ENCODE measurements at places on chromosomes 12 and 14.
A peak's percentile ranks its signal among the peaks of the same experiment; 100 is the strongest.

DNA sequence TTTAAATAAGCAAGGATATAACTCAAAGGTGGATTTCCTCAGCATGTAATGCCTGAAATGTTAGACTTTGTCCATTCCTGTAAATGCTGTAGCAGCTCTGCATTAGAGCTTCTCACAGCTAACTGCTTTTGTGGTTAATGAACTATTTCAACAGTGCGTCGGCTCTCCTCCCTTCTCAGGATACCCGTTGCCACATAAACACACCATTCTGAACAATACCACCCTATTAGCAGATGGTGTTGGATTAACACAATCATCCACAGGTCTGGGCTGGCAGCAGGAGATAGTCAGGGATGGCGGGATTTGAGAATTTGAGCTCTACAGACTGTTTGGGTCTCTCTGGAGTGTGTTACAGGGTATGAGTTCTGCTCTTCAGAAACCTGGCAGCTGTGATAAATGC is 33.5 kb upstream of the C12orf42 start:
- no peak for DNase-seq

GRCh38 chr12:3980504-3981272 is 107.5 kb upstream of the PARP11 start:
- DNase-seq, result no peak

GRCh38 chr14:34983148-34983760 is 462 bp downstream of the SRP54 start:
- DNase-seq, result no peak

DNA sequence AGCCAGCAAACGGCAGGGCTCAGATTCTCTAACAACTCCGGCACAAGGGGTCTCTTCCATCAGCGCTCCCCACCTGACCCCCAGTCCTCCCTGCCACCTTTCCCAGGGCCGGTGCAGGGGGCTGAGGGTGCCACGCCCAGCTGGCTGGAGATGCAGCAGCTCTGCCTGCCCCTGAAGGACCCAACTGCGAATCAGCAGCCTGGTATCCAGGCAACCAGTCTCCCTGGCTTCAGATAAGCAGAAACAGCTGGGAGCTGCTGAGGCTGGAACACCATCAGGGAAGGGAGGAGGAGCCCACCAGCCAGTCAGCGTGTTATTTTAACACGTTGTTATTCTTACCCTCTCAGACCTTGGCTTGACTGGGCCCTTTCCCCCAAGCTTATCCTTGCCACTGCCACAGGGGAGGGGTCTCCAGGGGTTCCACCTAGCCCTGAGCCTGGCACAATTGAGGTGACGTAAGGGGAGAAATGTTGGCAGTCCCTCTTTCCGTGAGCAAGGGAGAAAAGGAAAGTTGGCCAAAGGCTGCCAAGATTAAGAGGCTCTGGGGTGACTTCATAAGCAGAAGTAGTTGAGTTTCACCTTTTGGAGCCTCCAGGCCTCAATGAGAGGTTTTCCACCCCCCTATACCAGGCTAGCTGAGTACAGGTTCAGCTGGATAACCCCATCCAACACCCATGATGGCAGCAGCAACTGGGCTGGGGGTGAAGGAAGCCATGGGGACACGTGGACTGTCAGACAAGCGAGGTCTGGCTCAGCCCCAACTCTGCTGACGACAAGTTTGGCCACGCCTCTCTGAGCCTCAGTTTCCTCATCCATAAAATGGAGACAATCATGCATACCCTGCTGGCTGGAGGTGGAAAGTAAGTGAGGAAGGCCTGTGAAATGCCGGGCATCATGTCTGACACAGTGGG is 91.1 kb downstream of the IRF2BPL start:
- peak; percentile 66 for DNase-seq

DNA sequence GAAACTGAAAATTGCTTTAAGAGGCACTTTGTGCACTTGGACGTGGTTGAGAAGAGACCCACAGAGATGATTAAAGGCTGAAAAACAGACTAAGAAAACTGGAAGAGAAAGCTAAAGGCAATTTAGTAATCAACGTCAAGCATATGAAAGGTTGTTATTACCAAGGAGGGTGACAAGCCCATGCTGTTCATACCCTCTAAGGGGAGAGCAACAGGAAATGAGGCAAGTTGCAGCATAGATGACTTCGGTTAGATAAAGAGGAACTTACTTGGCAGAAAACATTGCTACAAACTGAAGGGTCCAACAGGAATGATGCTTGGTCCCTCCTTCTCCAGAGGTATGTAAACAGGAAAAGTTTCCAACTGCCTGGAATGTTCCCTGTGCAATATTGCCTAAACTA is 107.8 kb downstream of the DUSP6 start:
- DNase-seq, result no peak

DNA sequence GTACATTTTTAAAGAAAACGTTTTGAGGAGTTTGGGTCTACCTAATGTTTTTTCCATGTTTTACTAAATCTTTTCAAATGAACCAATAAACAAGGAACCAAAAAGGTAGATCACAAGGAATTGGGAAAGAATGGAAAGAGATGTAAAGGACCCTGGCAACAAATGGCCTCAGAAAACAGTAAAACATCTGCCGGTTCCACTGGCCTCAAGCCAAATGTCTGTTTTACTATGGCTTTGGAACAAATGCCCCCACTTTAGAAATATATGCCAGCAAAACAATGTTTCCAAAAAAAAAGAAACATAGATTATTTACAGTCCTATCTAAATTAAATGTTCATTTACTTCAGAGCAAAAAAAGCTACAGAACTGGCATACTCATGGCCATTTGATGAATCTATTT is 3.0 kb downstream of the TRMT5 start:
- DNase-seq, result no peak

DNA sequence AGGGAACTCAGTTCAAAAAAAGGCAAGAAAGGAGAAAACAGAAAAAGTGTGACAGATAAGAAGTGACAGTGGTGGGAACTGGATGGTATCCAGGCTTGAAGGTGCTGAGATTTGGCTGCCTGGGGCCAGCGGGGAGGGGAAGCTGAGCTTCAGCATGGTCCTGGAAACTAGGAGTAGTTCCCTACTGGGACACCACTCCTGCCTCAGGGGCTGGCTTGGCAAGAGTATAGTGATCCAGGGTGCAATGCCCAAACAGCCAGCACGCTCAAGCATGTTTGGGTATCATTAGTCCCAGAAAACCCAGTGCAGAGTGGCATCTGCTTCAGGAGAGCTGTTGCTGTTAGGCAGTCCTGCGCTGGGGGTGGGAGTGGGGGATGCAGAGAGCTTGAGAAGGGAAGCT is 49.5 kb upstream of the KTN1 start:
- DNase-seq, result no peak

- DNase-seq, result no peak
Measured at GRCh38 chr12:84727961-84728360, 184.6 kb downstream of the SLC6A15 start.
